ENCODE measurements at places on chromosomes 4 and X.

DNA sequence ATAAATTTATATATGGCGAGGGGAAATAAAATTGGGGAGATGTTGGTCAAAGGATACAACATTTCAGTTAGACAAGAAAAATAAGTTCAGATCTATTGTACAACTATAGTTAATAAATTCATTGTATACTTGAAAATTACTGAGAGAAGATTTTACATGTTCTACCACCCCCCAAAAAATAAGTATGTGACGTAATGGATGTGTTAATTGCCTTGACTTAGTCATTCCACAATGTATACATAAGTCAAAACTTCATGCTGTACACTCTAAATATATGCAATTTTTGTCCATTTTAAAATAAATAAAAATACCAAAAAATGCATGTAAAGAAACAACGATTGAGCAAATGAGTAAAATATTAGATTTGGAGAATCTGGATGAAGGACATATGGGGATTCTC lies 1.8 kb downstream of the USP11 start:
- DNase-seq: no peak

DNA sequence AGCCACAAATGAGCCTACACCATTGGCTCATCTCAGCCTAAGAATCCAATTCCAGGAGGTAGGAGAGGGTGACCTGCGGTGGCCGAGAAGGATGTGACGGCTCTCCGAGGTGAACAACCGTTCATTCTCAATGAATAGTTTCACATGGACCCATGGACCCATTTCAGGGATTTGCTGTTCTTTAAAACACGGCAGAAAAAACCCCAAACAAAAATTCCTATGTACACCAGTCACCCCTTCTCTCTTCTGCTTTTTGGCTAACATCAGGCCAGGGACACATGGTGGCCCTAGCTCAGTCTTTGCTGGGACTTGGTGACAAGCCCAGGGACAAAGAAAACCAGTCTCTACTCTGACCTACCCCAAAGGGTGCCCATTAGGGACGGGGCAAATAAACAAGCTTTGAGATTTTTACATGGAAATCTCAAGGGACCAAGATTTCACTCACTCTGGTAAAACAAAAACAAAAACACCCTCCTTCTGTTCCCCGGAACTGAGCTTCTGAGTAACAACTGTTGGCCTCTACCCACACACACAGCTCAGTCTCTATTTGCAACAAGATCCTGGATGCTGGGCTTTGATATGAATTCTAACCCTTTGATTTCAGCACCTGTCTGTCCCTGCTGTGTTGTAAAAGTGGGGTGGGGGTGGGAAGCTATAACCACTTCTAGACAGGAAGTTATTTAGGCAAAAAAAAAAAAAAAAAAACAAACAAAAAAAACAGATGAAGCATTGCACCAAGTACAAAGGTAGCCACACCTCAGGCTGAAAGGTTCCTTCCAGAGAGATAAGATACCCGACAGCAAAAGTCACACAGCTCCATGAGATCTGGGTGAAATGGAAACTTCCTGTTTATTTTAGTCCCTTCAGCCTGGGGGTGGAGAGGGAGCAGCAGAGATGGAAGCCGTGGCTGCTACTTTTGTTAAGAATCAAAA lies 49.0 kb downstream of the DDX3X start:
- no peak for DNase-seq

DNA sequence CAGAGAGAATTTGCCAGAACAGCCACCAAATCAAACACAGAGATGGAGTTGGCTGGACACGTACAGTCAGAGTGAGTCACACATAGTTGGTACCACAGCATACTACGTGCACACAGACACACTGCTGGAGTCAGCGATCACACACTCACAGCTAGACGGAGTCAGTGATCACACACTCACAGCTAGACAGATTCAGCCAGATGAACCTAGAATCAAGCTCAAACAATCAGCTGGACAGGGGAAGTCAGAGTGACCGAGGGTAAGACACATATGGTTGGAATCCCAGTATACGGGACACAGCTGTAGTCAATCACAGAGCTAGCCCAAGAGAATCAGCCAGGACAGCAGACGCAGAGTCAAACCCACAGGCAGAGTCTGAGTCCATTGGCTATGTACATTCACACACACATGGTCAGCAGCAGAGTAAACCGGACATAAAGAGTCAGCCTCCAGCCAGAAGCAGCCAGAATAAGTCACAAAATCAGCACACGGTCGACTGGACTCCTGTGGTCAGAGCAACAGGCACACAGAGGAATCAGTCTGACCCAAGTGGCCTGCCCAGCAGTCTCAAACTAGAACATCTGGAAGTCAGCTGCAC lies 4.6 kb downstream of the SLC38A5 start:
- no peak for DNase-seq

DNA sequence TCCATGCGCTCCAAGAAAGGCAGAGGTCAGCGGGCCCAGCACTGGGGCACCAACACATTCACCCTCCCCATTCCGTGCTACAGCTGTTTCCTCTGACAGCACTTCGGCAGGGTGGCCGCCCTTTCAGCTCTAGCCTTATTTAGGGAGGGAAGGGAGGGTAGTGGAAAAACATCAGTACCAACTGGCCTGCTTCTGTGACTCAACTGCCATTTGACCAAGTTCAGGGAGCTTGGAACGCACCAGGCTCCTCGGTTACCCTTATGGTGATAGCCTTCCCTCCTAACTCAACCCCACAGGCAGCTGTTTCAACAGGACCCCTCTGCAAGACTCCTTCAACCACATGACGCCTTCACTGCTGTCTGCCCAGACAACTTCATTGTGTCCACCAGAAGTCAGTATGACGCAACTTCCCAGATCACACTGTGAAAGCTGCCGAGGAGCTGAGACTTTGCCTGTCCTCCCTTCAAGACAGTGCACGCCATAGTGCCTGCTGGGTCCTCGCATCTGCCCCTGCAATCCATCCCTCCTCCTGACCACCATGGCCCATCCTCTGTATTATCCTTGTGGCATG lies 132.2 kb downstream of the AFAP1 start:
- DNase-seq: no peak

DNA sequence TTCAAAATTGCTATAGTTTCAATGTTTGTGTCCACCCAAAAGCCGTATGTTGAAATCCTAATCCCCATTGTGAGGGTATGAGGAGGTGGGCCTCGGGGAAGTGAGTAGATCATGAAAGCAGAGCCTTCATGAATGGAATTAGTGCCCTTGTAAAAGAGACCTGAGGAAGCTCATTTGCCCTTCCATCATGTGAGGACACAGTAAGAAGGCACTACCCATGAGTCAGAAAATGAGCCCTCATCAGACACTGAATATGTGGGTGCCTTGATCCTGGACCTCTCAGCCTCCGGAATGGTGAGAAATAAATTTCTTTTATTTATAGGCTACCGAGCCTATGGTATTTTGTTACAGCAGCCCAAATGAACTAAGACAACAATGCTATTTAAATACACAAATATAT lies 57.7 kb upstream of the EFHC2 start:
- DNase-seq: no peak

GRCh38 chr4:99670409-99671073 lies 12.9 kb upstream of the C4orf54 start:
- DNase-seq: no peak

All from stimulated activated CD4-positive, alpha-beta T cell treated with anti-CD3 and anti-CD28 coated beads, Interleukin-2, amount 100 ng/mL, for 24 hours (primary cell).